Fibroblast of lung (primary cell): ENCODE measurements at places on chromosomes 7 and 10.

GRCh38 chr7:135348493-135348892, 114.9 kb downstream of the STRA8 start:
- no peak for DNase-seq

- DNase-seq: peak; percentile 80
Observed at GRCh38 chr10:61793760-61794703, 107.5 kb upstream of the ARID5B start.

GRCh38 chr7:29606287-29606721, 42.7 kb downstream of the PRR15 start:
- peak; percentile 67 for DNase-seq

GRCh38 chr7:145779140-145779539, 337.5 kb upstream of the CNTNAP2 start:
- DNase-seq: no peak

- no peak for DNase-seq
Observed at GRCh38 chr7:41648501-41648900, 54.4 kb downstream of the INHBA start.

GRCh38 chr10:25206693-25207414, 32.1 kb downstream of the GPR158 start:
- no peak for DNase-seq
